ENCODE measurements at places on chromosomes 6 and 20.

DNA sequence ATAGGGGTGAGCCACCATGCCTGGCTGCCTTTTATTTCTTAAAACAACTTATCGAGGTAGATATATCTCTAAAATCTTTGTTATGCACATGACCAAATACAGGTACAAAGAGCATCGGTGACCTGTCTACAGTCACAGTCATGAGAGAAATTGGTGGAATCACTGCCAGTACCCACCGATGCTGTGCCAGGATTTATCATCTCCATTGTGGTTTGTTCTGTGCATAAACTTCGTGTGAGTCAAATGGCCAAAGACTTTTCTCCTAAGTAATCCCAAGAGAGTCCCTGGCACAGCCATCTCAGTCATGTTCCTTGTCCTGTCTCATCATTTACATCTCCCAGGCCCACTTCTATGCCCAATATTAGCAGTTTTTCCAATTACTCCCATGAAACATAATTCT is 9.0 kb downstream of the GSTA3 start:
- H3K27me3 ChIP-seq = no peaks in the 10 kb centered on the region
- DNase-seq = no peak
- H3K4me3 ChIP-seq = no peak overlapping the region
- H3K4me1 ChIP-seq = no peaks in the 10 kb centered on the region
- H3K36me3 ChIP-seq = no peaks in the 10 kb centered on the region
- no peak overlapping the region for H3K27ac ChIP-seq

GRCh38 chr6:112241820-112242429 is 12.4 kb downstream of the LAMA4 start:
- H3K4me1 ChIP-seq = peaks cover 24% of the 10 kb centered on the region
- H3K4me3 ChIP-seq = no peak overlapping the region
- no peaks in the 10 kb centered on the region for H3K27me3 ChIP-seq
- H3K36me3 ChIP-seq = no peaks in the 10 kb centered on the region
- H3K27ac ChIP-seq = no peak overlapping the region
- DNase-seq = no peak

- H3K27me3 ChIP-seq = no peaks in the 10 kb centered on the region
- H3K4me1 ChIP-seq = peaks cover 13% of the 10 kb centered on the region
- peak overlapping the region; percentile 65 for H3K4me3 ChIP-seq
- H3K27ac ChIP-seq = peak overlapping the region; percentile 81
- peaks cover 48% of the 10 kb centered on the region for H3K36me3 ChIP-seq
These were observed 476 bp downstream of the MEA1 start for GRCh38 chr6:43013097-43013842.

- DNase-seq = no peak
- H3K27ac ChIP-seq = no peak overlapping the region
- no peaks in the 10 kb centered on the region for H3K27me3 ChIP-seq
- H3K4me1 ChIP-seq = peaks cover 4% of the 10 kb centered on the region
- no peak overlapping the region for H3K4me3 ChIP-seq
These were observed 69.8 kb upstream of the SNX9 start for GRCh38 chr6:157753291-157753690.

GRCh38 chr6:21384216-21384615 is 209.3 kb upstream of the SOX4 start:
- no peaks in the 10 kb centered on the region for H3K36me3 ChIP-seq
- H3K4me1 ChIP-seq = no peaks in the 10 kb centered on the region
- no peaks in the 10 kb centered on the region for H3K27me3 ChIP-seq
- no peak overlapping the region for H3K27ac ChIP-seq
- DNase-seq = no peak

Measured in ascending aorta (tissue), 2 donors.